ENCODE measurements at places on chromosomes 4 and X. TPM values are rescaled to one million over a fixed set of nuclear protein-coding genes. Genes with fewer than 3 reads are reported as not detected.

Gene CYSLTR1
- total RNA-seq: not detected

Gene FAM47A
- total RNA-seq: not detected

Gene MSN
- total RNA-seq: 229 TPM

Gene GAGE2A
- total RNA-seq: not detected

Gene SPIN4
- total RNA-seq: 2.4 TPM

Gene MAD2L1
- 75.1 TPM for total RNA-seq

Gene PWWP3B
- not detected for total RNA-seq

- DNase-seq: no peak
Observed at GRCh38 chrX:13906093-13906492, 89.2 kb upstream of the GPM6B start.

GRCh38 chr4:7673121-7673520, 238.4 kb upstream of the PSAPL1 start:
- DNase-seq: no peak

DNA sequence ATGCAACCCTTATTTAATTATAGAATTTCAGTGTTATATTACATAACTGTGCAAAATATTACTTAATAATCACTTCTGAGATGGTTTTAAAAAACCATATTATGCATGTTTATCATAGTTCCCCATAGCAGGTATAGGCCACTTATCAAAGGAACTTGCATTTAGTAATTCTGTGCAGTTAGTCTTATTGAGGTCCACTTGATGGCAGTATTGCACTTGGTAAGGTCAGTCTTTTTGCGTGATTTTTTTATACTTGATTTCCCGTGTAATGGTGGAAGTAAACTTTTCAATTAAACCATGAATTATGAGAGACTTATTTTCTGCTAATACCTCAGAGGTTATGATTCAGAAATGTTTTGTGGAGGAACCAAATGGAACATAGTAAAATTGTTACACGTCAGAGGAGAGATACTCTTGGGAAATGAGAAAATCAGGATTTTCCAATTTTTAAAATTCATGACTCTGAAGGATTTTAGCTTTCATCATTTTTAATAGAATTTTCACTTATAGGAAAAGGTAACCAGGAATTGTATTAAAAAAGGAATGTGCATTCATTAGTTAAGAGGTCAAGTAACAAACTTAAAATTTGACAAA, 230.0 kb downstream of the CCSER1 start:
- DNase-seq: peak; percentile 18

DNA sequence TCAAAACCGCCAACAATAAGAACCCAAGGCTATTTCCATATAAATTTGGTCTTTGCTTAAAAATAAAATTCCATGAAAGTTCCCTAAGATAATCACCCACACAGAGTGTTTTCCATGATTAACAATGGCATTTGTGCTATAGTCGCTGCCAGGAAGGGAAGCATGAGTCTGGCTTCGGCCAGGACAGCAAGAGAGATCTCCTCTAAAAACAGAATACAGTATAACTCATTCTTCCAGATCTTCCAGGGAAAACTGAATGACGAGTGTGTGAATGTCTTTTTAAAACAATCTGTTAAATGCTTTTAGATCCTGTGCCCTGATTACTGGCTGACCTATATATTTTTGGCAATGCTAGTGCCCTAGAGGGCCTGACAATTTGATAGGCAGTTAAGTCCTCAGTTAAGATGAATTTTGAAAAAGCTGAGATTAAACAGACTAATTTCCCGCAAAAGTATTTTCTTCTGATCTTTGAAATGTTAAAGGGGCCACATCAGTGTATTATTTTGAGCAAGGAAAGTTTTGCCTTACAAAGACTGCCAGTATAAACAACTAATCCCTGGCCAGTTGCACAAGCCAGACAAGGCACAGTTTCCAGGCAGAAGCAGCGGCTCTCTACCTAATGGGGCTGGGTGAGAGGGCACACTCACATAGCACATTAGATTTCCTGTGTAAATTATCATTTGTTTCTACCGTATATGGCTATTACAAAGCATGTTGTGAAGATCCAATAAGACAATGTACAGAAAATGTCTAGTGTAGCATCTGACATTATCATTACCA, 127.3 kb downstream of the DCHS2 start:
- DNase-seq: no peak

- DNase-seq: no peak
Observed at GRCh38 chrX:69262036-69262936, 97.0 kb upstream of the PJA1 start.

- DNase-seq: peak; percentile 16
Observed at GRCh38 chrX:106932492-106932923, 12.3 kb downstream of the CLDN2 start.

- no peak for DNase-seq
Observed at GRCh38 chr4:132344924-132345828, 803.9 kb upstream of the PCDH10 start.

GRCh38 chr4:140790171-140790570, 34.0 kb upstream of the TBC1D9 start:
- no peak for DNase-seq

DNA sequence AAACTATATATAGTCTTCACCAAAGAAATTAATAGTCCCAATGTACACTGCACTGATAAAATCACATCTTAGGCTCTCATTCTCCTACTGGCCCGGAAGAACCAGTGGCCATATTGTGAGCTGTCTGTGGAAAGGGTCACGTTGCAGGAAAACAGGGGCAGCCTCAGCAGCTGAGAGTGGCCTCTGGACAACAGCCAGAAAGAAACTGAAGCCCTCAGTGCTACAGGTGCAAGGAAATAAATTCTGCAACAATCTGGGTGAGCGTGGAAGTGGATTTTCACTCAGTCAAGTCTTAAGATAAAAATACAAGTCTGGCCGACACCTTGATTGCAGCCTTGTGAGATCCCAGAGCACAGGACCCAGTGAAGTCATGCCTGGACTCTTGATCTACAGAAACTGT, 3.2 kb upstream of the SLC25A14 start:
- DNase-seq: no peak

GRCh38 chr4:154366956-154367355, 124.6 kb downstream of the DCHS2 start:
- DNase-seq: no peak

GRCh38 chr4:108168160-108168670, 517 bp downstream of the LEF1 start:
- DNase-seq: peak; percentile 44

- no peak for DNase-seq
Observed at GRCh38 chrX:71990518-71990917, 79.9 kb downstream of the NHSL2 start.

DNA sequence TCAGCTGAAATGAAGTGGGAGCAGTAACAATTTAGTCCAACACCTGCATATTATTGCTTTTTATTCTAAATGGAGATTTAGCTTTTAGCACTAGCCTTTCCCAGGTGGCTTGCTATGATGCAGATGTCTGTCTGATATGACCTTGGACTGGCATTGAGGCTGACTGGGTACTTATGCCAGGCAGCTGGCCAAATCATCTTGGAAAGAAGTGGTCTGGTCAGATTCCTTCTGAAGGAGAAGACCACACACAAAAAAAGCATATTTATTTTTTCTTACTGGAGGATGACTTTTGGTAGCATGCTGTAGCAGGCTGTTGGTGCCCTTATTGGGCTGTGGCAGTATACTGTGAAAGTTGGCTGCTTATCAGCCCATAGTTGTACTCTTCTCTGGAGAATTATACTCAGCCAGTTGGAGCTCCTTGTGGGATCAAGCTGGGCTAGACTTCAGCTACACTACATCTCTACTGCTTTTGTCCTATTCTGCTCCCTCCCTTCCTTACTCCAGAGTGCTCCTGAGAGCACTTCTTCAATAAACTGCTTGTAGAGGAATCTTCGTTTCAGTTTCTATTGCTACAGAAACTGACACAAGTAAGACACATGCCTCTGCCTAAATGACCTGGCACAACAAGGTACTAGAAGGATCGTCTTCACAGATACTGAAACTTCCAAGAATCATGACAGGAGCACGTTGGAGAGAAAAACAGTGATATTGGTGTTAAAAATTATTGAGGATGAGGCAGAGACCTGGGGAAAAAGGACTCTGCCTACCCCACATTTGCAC, 196.8 kb upstream of the RPS6KA3 start:
- DNase-seq: no peak

DNA sequence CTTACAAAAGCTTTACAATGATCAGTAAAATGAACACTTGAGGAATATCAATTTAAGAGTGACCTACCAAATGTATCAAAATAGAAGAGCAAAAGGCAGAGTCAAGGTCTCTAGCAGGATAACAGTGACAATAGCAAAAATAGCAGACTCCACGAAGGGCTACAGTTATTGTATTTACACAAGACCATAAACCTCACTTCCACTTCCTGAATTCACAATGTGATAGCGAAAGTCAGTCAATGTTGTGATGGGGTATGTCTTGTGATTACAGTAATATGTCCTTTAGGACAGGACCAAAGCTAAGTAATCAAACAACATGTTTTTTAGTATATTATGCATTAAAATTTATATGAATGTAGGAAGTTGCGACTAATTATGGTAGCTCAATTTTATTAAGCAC, 139.6 kb downstream of the IQCM start:
- DNase-seq: no peak

DNA sequence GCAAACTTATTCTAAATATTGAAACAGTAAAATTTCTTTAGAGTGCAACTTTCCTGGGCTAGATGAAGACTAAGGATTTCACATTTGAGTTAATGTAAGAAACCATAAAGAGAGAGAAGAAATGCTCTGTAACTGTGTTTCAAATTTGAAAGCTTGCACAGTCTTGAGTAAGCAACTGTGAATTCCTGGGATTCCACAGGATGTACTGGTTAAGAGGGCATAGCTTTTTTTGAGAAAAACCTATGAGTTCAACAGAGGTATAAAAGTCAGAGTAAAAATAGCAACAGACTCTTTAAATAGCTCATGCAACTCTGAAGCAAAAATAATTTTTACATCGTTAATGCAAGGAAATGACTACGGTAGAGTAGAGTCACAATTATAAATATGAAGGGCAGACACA, 25.5 kb downstream of the ZNF330 start:
- no peak for DNase-seq

- DNase-seq: no peak
Observed at GRCh38 chr4:95188701-95189370, 359.9 kb downstream of the UNC5C start.

- no peak for DNase-seq
Observed at GRCh38 chr4:8544741-8545438, 35.3 kb upstream of the GPR78 start.

DNA sequence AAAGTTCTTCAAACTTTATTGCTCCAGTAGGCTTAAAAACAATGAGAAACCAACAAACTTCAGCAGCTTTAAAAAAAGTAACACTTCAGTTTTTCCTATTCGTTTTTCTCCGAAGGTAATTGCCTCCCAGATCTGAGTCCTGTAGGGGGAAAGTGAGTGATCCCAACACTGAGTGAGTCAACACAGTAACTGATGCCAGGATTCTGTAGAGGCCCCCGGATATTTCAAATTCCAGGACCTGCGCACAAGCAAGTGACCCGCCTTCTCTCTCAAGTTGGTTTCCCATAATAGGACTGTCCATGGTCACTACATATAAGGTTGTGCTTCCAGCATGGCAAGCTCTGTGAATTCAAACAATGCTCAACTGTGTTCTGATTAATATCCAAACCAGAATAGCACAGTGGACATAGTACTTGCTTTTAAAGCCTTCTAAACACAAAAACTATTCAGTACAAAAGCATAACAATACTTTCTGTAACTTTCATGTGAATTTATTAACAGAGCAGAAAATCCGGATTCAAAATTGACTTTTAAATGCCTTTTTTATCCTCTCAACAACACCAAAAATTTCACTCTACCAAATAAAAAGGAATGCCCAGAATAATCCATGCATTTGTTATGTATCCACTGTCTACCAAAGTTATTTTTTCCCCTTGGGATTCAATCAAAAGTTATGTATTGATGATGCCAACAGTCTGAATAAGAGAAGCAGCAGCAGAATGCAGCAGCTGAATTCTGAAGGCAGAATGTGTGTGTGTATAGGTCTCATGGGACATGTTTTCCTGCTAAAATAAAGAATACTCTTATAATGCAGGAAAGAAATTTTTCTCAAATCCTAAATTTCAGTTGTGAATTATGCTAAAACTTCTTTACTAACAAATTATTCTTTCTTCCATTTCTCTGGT, at the start of gene DMD:
DMD (minus strand) TSS at position 194 of the 905 bp plus-strand sequence. CDS start 237 bp downstream, outside the sequence.
- no peak for DNase-seq

GRCh38 chr4:145299380-145300076, 119.1 kb upstream of the OTUD4 start:
- no peak for DNase-seq

DNA sequence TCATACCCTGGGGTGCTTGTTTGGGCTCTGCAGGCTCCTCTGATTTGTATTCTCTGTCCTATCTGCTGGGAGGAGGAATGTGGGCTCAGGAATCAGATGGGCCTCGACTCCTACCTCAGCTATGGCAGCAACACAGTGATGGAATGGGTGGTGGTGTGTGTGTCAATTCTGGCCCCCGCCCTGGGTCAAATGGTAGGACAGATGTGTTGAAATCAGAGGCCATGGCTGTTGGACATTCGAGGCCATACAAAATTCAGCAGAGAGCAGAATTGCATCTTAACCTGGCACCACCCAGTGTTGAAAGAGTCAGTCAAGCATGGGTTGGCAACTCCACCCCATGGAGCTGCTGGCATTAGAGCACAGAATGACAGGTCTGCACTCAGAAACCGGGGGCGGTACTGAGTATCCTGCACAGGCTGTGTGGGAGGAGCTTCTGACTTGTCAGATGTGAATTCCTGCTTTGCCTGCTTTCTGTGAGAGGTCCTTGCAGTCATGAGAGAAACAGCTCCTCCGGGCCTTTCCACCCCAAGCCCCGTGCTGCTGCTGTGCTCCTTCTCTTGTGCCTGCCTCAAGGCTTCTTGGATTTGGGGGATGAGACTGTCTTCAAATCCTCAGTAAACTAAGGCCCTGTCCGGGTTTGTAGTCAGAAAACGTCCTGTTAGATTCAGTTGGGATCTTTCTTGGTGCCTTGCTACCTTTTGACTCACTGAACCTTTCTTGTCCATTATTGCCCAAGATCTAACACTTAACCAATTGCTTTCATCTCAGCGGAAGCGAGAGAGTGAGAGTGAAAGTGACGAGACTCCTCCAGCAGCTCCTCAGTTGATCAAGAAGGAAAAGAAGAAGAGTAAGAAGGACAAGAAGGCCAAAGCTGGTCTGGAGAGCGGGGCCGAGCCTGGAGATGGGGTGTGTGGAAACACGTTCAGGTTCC, 13.0 kb downstream of the DKC1 start:
- DNase-seq: peak; percentile 63

DNA sequence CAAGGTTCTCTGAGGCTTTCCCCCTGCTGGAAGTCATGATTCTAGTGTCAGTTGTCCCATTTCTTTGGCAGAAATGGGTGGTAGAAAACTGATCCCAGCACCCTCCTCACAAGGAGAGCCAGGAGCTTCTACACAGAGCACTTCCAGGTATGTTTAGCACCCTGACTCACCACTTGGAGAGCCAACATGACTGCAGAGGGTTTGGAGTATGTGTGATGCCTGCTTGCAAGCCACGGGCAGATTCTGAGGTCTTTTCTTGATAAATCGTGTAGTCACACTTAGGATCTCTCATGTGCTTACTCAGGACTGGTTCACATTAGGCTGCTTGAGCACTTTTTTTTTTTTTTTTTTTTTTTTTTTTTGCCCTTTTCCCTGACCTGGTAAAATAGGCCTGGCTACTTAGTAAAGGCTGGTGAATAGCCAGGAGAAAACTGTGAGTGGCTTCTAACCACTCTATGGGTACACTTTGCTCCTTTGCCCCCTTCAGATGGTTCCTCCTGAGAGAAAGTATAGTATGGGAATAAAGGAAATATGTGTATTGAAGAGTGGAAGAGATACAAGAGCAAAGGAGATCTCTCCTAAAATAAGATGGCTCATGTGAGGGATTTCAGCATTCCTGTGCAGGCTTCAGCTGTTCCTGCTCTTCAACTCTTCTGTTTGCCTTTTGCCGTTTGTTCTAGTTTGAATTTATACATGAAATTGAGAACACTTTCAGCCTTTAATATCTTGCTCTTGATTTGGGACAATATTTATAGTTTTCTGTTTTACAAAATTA, 103.6 kb downstream of the EMCN start:
- DNase-seq: no peak
